ENCODE measurements at places on chromosomes 7 and 10. TPM values are rescaled to one million over a fixed set of nuclear protein-coding genes. Genes with fewer than 3 reads are reported as not detected.

DNA sequence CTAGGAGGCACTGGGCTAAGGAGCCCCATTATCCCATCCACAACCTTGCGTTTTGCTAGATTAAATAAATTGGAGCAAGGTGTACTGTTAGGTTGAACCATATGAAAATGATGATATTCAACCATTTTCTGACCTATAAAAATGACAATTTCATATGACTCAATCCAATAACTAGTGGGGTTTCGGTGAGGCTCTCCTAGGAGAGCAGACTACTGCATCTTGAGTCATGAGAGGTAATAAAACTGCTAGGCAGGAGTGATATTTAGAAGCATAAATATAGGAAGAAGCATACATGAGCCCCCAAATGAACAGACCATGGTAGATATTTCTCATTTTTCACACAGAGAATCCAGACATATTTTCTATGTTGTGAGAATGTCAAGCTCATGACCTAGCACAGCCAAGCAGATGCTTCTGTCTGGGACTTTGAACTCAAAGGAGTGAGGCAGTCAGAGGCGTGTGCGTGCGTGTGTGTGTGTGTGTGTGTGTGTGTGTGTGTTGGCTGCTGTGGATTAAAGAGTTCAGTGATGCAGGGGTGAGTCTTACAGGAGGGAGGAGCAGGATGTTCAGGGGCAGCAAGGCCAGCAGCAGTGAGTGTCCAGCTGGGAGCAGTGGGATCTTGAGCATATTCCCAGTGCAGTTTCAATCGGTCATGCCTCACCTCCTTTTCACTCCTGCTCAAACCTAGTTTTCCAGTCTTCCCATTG lies 17.8 kb upstream of the WDR11 start:
- no peak for DNase-seq

- DNase-seq = no peak
Measured at GRCh38 chr7:36045326-36045725, 107.7 kb upstream of the EEPD1 start.

- no peak for DNase-seq
Measured at GRCh38 chr10:31601136-31601535, 282.1 kb downstream of the ZEB1 start.

- DNase-seq = no peak
Measured at GRCh38 chr10:100612601-100613595, 77.2 kb downstream of the HIF1AN start.

DNA sequence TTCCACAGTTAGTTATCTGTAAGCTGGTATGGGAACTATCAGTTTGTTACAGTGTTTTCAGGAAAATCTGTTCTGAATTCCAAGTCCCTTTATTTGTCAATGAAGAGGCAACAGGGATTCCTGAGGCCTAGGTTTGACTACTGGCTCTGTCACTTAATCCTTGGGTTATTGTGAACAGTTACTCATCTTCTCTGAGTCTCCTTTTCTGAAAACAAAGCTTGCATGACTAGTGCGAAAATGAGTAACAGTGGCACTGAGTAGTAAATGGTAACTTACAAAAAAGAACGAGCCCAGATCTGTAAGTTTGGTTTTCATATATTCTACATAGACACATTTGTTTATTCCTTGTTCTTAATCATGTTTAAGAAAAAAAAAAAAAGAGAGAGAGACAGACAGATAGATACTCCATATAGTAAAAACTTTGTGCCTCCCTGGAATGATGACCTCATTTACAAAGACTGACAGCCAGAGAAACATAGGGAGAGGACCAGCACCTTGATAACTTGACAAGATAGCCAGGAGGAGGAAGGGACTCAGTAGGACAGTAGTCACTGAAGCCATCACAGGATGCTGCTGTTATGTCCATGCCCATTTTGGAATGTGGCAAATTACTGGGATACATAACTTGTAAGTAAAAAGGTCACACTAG lies 1.9 kb downstream of the MRPS33 start:
- no peak for DNase-seq

DNA sequence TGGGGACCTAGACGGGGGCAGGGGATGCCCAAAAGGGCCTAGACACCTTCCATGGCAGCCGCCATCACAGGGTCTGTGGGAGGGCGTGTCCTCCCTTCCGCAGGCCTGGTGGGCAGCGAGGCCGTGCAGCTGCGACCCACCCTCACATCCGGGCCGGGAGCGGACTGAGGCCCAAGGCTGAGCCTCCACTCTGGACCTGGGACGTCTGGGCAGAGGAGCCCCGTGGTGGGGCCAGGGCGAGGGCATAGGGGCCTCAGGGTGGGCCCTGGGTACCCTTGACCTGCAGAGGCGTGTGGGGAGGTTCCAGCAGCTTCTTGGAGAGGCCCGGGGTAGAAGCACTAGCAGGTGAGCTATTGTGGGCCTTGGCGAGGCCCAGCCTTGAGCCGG lies 49.2 kb downstream of the PWWP2B start:
- DNase-seq = no peak

DNA sequence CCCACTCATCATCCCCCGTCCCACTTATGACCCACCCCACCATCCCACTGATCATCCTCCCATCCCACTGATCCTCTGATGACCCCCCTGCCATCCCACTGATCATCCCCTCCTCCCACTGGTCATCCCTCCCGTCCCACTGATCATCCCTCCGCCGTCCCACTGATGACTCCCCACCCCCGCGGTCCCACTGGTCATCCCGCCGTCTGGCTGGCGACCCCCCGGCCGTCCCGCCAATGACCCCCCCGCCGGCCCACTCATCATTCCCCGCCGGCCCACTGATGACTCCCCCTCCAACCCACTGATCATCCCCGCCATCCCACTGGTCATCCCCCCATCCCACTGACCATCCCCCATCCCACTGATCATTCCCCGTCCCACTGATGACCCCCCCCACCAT lies 161.1 kb downstream of the GRM8 start:
- no peak for DNase-seq

GRCh38 chr7:107387128-107387527 lies 82.7 kb upstream of the GPR22 start:
- no peak for DNase-seq

GRCh38 chr10:83753490-83753889 lies 385.8 kb upstream of the GHITM start:
- no peak for DNase-seq

- DNase-seq = no peak
Measured at GRCh38 chr7:51308696-51309095, 7.9 kb downstream of the COBL start.

DNA sequence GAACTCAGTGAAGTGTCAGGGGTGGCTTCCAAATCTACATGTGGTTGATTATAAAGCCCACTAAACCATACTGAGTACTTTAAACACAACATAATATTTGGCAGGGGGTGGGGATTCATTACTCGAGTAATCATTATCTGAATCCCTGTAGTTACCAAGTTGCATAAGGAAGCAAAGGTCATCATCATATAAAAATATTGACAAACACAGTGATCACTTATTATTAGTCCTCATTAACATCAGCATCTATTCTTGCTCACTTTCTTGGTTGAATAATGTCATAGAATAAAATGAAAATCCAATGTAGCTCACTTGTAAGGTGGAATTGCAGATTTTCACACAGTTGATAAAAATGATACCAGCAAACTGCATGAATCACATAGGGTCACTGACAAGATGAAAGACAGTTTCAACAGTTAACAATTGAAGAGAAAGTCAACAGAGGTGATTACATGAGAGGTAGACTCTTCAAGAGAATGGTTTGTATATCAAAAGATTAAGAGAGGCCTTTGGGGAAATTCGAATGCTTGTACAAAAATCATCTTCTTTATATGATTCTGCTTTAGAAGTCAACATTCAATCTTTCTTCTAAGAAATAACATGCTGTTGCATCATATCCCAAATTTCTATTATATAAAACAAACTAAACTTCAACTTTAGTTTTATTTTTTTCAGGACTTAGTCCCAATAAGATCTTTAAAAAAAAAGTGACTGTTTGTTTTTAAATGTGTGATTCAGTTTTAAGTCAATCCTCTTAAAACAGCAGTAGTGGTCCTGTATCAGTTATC lies 185.5 kb upstream of the KLF14 start:
- DNase-seq = no peak

GRCh38 chr7:128666200-128666599 lies 5.9 kb upstream of the GARIN1A start:
- no peak for DNase-seq

DNA sequence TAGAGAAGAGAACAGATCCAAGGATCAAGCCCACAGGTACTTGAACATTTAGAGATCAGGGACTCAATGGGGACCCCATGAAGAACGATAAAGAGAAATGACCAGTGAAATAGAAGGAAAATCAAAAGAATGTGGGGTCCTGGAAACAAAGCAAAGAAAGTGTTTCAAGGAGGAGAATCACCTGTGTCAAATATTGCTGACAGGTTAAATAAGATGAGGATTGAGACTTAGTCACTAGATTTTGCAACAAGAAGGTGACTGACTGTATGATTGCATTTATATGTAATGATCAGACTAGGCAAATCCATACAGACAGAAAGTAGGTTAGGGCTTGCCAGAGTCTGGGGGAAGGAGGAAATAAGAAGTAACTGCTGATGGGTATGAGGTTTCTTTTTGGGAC lies 254.9 kb upstream of the NPY start:
- DNase-seq = no peak

GRCh38 chr7:43679210-43680068 lies 49.9 kb downstream of the COA1 start:
- no peak for DNase-seq

Gene HKDC1
- not detected for total RNA-seq

Gene CLDN4
- total RNA-seq = 0.07 TPM

Gene NEUROD6
- total RNA-seq = not detected

Gene SSBP1
- 204 TPM for total RNA-seq

Gene H2BK1
- not detected for total RNA-seq

Gene HOXA7
- 0.13 TPM for total RNA-seq

Gene FAM131B
- total RNA-seq = 1.2 TPM

All from pulmonary artery endothelial cell (primary cell).